AG09309 (cell line): ENCODE measurements at places on chromosomes 12 and 14.

GRCh38 chr14:104561632-104562495, 17.7 kb upstream of the C14orf180 start:
- DNase-seq = no peak

DNA sequence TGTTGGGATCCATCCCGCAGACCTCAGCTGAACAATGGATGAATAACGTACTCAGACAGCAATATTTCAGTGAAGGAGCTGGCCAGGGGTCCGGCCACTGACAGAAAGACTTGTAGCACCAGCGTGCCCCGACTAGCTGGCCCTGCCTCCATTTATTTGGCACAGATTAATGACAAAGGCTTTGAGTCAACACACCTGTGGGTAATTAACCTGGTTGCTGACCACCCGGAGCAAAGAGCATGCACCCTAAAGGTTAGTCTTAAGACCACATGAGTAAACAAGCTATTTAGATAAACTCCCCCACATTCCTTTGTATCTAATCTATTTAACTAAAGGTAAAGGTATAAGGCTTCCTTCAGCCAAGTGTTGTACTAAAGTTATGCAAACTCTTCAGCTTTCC, 868.6 kb downstream of the LRFN5 start:
- DNase-seq = no peak

DNA sequence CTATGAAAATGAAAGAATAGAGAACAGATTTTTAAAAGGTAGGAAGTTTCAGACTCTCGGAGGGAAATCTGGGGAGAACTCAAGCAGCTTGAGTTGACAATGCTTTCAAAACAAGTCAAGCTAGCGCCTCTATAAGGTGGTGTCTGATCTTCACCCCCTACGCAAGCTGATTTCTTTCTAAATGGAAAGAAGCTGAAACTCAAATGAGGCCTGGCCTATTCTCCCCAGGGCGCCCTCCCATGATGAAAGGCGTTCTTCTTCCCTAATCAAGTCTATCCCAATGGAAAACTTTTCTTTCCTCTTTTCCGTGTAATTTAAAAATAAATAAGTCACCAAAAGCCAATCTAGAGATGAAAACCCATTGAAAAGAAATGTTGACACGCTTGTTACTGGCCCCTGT, 20.6 kb downstream of the PTHLH start:
- no peak for DNase-seq

GRCh38 chr12:49537231-49537751, 1.5 kb upstream of the KCNH3 start:
- no peak for DNase-seq

GRCh38 chr12:115452751-115453281, 768.8 kb upstream of the TBX3 start:
- no peak for DNase-seq

GRCh38 chr14:65252482-65253255, 150.4 kb upstream of the MAX start:
- no peak for DNase-seq

GRCh38 chr14:74938531-74939495, 15.8 kb upstream of the RPS6KL1 start:
- DNase-seq = no peak

DNA sequence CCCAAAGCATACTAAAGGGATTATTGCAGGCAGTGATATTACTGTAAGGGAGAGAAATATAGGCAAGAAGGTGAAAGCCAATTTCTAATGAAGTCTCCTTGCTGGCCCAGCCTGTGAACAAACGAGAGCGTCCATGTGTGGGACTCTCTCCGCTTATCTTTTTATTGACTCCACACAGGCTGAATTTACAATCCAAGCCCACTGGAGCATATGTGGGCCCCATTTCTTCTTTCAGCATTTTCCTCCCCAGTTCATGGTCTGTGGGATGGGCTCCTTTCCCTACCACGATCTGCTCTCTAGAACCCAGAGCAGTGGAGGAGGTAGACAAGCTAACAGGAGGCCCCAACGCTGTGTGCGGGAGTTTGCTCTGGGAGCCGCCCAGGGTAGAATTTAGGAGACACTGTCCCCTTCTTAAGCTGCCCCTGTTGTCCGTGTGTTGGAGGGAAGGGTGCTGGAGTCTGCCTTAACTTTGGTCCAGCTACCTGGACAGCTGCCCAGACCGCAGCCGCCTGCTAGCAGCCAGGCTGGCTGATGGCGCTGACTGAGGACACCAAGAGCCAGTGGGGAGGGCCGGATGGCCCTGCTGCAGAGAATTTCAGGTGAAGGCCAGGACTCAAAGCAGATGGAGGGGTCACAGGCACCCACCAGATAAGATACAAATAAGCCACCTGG, 3.2 kb upstream of the HOXC11 start:
- no peak for DNase-seq

- DNase-seq = no peak
These were observed 1.2 kb downstream of the PPM1H start for GRCh38 chr12:62933602-62934238.

- no peak for DNase-seq
These were observed 15.2 kb upstream of the FBXO34 start for GRCh38 chr14:55255979-55256378.

- DNase-seq = no peak
These were observed 45.2 kb upstream of the ISM2 start for GRCh38 chr14:77543637-77544334.

GRCh38 chr12:96457191-96457930, 32.0 kb upstream of the CFAP54 start:
- no peak for DNase-seq

- no peak for DNase-seq
These were observed 299.1 kb upstream of the AMIGO2 start for GRCh38 chr12:47378907-47379306.

DNA sequence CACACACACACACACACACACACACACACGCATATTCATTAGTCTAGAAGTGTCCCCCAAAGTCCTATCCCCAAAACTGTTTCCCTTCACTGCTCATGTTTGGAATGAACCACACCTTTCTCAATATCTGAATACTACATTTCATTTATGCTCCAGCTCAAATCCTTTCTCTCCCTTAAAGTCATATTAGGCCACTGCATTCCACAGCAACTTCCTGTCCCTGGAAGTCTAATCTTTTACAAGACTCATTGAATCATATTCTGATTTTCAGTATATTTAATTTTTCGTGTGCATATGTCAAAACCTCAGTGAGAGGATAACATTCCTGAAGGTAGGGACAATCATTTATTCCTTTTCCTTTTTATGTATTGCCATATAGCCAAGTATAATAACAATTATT, 155.6 kb upstream of the LMNTD1 start:
- DNase-seq = no peak

- no peak for DNase-seq
These were observed 146.9 kb downstream of the KCNC2 start for GRCh38 chr12:75062691-75063090.

GRCh38 chr14:39576258-39576657, 144.0 kb upstream of the FBXO33 start:
- no peak for DNase-seq

- DNase-seq = no peak
These were observed 27.6 kb downstream of the CACNA2D4 start for GRCh38 chr12:1890810-1891209.

DNA sequence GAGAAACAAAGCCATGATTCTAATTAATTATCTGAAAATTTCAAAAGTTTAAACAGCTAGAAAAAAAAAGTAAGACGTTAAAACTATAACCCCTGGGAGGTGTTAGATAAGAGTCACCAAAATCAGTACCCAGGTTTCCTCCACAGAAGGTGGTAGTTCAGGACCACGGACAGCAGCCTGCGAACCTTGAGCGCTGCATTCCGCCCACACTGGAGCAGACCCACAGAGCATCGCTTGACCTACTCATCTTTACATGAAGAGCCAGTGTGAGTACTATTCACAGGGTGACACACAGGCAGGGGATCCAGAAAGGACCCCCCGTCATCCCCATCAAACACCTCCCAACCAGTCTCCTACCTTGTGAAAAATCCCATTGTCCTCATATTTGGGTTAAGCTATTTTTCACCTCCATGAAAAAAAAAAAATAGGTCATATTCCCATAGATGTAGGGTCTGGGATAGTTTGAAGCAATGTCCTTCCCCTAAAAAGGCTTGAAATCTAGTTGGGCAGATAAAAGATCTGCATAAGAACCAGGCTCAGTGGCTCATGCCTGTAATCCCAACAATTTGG, 8.8 kb upstream of the CHGA start:
- DNase-seq = no peak

DNA sequence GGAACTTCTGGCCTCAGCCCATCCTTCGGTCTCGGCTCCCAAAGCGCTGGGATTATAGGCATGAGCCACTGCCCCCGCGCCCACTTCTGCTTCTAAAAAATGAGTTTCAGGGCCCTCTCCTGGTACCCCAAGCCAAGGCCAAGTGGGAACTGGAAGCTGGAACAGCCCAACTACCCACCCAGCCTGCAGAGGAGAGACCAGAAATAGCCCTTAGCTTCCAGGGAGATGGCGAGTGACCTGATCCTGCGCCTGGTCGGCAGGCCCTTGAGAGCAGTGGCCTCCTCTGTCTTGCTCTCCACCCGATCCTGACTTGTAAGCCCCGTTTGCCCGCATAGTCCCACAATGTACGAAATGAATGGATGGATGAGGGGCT, 31.2 kb upstream of the PLEKHG6 start:
- DNase-seq = no peak

GRCh38 chr12:30323008-30323407, 372.7 kb downstream of the IPO8 start:
- no peak for DNase-seq

DNA sequence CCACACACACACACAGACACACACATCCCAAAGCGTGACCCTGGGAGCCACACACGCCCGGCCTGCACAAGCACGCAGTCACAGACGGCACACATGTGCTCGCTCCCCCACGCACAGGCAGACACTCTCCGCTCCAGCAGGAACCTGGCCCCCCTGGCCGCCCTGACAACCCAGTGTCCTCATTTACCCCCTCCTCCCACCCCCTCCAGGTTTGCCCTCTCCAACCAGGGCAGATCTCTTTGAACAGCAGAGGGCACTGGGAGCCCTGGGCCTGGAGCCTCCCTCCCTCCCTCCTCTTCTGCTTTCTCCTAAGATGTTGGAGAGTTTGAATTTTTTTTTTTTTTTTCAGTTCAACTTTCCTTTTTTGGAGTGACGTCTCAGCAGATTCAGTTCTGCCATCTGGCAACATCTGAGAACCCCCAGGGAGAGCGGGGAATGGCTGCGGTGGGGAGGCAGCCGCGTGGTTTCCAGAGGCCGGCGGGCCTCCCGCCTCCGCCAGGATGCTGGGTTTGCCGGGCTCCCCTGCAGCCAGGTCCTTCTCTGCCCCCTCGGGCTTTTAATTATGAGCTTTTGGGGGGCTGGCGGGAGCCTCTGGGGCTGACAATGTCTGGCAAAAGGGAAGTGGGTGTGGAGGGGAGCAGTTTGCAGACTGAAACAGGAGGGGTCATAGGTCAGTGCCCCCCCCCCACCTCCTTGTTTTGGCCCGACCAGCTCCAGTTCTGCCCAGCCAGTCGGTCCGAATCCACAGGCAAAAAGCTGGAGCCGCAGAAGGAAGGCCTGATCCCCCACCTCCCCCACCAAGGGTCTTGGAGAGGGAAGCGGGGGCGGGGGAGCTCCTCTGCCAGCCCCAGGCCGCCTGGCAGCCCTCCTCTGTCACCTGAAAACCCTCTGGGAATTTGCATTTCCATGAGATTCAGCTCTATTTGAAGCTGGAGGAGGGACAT, 1.3 kb upstream of the NCOR2 start:
- peak; percentile 87 for DNase-seq

GRCh38 chr12:42886160-42886559, 296.6 kb upstream of the PRICKLE1 start:
- no peak for DNase-seq

DNA sequence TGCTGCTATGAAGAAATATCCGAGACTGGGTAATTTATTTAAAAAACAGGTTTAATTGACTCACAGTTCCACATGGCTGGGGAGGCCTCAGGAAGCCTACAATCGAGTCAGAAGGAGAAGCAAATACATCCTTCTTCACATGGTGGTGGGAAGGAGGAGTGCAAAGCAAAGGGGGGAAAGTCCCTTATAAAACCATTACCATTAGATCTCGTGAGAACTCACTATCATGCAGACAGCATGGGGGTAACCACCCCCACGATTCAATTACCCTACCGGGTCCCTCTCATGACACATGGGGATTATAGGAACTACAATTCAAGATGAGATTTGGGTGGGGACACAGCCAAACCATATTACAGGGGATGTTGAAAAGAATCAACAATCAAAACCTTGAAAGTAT, 74.9 kb downstream of the PPM1H start:
- no peak for DNase-seq

GRCh38 chr12:28933176-28933575, 215.9 kb upstream of the FAR2 start:
- DNase-seq = no peak

DNA sequence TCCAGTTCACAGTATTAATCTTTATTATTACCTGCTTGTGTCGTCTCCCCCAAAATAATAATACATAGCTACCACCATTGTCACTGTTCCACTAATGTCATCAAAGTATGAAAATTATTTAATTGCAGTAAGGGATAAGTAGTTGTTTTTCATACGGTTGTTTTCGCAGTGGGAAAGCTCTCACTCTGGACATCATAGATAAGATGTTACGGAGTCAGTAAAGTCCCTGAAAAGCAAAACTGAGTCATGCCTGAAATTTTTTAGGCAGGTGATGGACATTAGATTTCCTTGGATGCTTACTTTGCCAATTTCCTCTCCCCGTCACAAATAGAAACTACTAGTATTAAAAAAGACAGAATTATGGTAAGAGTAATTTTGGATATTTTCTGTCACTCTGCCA, 13.2 kb downstream of the PNP start:
- no peak for DNase-seq

- no peak for DNase-seq
These were observed 30.0 kb downstream of the DTX1 start for GRCh38 chr12:113086249-113087164.

- DNase-seq = no peak
These were observed 108.6 kb downstream of the FOXN3 start for GRCh38 chr14:89308232-89308959.

- DNase-seq = peak; percentile 67
These were observed 2.3 kb upstream of the DIO2 start for GRCh38 chr14:80213602-80214001.

DNA sequence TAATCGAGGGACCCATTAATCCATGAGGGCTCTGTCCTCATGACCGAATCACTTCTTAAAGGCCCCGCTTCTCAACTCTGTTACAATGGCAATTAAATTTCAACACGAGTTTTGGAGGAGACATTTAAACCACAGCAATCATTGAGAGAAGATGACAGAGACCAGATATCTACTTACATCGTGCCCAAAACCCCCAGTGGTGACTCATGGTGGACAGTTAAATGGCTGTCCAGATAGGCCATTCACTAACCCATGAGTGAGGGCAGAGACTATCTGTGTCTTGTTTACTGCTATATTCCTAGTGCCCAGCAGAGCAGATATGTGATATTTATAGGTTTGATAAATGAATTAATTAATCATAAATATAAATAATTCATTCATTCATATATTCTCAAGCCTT, 20.0 kb upstream of the FLVCR2 start:
- no peak for DNase-seq
